ENCODE measurements at places on chromosomes 12 and 14.

DNA sequence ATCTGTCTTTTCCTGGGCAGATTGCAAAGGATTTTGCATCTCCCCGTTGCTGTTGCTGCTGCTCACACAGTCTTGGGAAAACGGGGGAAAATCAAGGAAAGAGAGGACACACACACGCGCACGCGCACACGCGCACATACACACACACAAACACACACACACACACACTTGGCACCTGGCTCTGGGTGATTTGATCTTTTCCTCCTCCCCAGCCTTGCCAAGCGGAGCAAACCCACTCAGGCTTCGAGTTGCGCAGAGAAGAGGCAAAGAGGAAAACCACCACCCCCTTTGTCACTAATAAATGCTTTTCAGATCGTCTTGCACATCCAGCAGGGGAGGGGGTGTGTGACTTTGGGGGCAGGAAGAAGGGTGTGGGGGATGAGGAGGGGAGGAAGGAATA lies 965 bp upstream of the NOS1 start:
- DNase-seq: no peak

DNA sequence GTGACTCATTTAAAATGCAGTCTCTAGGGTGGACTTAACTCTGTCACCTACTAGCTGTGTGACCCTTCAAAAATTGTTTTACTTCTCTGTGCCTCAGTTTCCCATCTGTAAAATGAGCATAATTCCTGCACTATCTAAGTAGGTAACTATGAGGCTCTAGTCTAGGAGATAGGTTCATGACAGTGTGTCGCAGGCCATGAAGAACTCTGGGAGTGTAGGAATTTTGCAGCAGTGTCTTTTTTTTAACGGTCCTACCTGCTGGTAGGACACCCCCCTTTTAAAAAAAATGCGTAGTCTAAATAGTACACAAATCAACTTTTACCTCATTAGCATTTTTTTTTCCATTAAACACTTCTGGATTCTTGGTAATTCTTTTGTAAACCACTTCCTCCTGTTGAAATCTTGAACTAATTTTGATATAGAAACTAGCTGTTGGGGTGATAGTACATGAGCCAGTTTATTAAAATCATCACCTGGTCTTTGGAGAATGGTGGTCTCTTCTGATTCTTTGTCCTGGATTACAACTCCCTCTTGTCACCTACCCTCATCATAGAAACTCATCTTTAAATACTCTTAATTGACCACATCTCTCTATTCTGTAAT lies 86.0 kb upstream of the SLC38A2 start:
- DNase-seq: no peak

- no peak for DNase-seq
Measured at GRCh38 chr12:31876568-31877424, 82.4 kb upstream of the RESF1 start.

DNA sequence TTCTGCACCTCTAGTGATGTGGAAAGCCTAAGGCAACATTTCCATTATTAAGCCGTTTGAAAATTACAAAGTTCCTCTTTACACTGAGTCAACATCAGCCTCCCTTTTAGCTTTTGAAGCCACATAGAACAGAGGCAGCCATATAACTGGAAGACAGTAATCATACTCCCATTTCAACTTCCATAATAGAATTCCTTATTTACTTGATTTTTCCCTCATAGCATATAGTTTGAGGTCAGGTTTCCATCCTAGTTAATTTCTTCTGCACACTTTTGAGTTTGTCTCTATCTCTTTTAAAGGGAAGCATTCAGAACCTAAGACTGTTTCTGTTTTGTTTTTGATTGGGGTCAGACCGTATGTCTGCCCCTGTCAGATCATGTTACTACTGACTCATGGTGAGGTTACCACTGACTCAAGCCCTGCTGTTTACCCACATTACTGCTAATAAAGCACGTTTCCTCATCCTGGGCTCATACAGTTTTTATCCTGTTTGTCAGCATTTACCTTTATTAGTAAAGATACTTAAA lies 161.0 kb downstream of the SLC38A4 start:
- DNase-seq: peak; percentile 38

DNA sequence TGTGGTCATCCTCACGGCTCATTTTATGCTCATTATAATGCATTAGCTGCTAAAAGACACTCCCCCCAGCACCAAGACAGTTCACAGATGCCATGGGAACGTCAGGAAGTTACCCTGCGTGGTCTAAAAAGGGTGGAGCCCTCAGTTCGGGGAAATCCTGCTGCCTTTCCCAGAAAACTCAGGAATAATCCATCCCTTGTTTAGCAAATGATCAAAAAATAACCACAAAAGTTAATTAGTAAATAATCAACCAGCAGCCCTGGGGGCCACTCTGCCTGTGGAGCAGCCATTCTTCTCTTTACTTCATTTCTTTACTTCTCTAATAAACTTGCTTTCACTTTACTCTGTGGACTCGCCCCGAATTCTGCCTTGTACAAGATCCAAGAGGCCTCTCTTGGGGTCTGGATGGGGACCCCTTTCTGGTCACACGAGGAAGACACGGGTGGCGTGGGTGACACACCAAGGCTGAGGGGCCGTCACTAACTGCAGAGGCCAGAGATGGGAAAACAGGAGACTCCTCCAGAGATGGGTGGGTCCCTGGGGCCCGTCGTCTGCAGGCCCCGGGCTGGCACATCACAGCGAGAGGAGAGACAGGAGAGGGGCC lies 65.5 kb downstream of the NOC4L start:
- DNase-seq: no peak

GRCh38 chr12:9118158-9118557 lies 2.4 kb upstream of the A2M start:
- no peak for DNase-seq

DNA sequence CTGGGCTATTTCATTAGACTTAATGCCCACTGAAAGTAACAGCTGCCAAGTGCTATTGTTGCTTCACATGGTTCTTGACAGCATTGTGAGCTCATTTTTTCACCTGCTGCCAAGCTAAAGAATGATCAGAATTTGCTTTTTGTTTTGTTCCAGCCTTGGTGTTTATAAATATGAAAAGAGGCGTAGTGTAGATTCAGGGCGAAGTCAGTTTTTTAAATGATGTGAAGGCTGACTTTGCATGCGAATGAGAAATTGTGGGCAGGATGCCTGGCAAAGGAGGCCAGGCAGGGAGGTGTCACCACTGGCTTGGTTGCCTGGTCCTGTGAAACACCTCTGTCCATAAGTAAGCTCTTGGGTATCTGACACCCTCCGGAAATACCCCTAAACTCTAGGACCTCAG lies 93.3 kb upstream of the NAP1L1 start:
- DNase-seq: no peak

GRCh38 chr12:8513256-8513655 lies at the start of gene CLEC4D:
Gene CLEC4D, plus strand, starts transcription at chr12:8513503. Its CDS starts 230 bp downstream, at chr12:8513733.
- no peak for DNase-seq

DNA sequence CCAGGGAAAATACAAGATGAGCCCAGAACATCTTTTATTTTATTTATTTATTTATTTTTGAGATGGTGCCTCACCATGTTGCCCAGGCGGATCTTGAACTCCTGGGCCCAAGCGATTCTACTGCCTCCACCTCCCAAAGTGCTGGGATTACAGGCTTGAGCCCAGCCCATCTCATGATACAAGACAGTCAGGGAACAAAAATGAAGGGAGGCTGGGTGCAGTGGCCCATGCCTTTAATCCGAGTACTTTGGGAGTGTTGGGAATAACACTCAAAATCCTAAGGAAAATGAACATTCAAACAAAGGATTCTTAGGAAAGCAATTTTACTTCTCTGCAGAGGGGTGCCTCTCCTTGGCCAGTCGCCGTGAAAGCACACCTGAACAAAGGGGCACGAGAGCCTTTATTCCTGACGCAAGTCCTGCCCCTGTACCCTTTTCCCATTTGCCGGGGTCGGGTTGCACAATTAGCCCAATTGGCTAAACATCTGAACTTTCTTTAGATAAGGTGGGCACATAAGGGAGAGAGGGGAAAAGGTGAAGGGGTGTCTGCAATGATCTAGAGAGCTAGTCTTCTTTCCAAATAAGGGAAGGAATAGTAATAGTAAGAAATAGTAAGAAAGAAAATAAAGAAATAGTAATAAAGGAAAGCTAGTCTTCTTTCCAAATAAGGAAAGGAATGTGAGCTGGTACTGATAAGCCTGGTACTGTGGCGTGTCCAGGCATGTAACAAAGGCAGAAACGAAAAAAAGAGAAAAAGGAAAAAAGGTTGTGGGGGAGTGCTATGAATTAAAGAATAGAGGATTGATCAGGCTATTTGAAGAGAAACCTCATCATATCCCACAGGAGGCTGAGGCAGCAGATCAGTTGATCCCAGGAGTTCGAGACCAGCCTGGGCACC lies 13.4 kb downstream of the NCAPD2 start:
- DNase-seq: no peak

DNA sequence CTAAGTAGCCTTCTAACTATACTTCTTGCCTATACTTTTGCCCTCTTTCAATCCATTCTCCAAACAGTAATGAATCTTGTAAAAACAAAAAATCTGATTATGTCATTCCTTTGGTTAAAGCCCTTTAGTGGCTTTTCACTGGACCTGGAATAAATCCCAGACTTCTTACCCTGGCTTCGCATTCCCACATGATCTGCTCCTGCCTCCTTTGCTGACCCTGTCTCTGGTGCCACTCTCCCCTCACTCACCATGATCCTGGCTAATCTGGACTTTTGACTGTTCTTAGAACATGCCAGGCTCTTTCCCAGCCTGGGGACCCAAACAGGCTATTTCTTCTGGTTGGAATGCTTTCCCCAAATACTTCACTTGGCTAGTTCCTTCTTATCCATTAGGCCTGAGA lies 7.9 kb downstream of the MIA2 start:
- DNase-seq: no peak

GRCh38 chr12:26434299-26435068 lies 239.1 kb downstream of the SSPN start:
- peak; percentile 17 for DNase-seq

- DNase-seq: no peak
Measured at GRCh38 chr12:52924764-52925716, 20.2 kb upstream of the KRT8 start.

GRCh38 chr14:105249182-105250007 lies 1.1 kb downstream of the BTBD6 start:
- DNase-seq: no peak

DNA sequence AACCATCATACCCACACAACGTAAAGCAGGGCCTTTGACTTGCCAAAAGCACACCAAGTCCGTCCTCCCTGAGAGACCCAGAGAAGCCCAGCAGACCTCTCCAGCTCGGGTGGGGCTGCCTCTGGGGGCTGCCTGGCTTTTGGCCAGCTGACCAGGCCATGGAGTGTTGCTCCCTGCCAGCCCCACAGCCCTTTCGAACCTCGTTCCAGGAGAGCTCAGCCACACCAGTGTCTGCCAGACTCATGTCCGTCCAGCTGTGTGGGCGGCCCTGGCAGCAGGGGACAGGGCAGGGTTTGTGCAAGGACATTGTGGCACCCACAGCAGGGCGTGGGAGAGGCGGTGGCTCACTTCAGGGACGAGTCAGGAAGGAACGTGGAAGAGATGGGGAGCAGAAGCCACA lies 22.6 kb upstream of the IRF2BPL start:
- no peak for DNase-seq
